ENCODE measurements at places on chromosomes 5 and 9.

- no peak for DNase-seq
These were observed 615.1 kb upstream of the NUDT12 start for GRCh38 chr5:104177651-104178050.

GRCh38 chr9:134526584-134527477 lies 114.8 kb upstream of the COL5A1 start:
- no peak for DNase-seq

DNA sequence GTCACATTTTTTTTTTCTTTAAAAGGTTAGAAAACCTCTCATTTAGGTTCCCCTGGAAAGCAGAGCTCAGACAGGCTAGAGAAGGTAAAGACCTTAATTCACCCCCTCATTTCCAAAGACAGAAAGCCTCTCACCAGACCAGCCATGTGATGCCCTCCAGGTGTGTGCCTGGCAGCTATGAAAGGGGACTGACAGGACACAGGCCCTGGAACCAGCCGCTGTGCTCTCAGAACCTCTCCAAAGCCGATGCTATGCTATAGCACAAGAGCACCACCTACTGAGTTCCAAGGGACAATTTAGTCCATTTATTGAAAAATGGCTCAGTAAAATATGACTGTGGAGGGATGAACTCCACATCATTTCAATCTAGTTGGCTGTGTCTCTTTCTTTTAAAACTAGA lies 48.8 kb downstream of the FANCC start:
- DNase-seq: no peak

GRCh38 chr9:129442803-129443511 lies 177.9 kb downstream of the C9orf50 start:
- DNase-seq: no peak

DNA sequence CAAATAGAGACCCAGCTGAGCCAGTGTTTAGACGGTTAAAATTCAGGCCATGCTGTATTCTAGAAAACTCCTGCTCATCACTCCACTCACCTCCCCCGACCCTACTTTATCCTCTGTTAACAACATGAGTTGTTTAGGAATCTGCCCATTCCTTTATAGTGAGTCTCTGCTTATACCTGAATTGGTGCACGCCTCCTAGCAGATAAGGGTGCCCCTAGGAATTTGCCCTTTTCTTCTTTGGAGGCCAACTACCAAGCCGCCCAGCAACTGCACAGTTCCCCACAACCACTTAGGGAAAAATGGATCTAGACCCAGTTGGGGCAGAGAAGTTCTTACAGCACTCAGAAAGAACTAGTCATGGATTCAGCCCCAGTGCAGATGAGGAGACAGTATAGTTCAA lies 102.3 kb downstream of the MAMDC2 start:
- no peak for DNase-seq

- DNase-seq: no peak
These were observed 29.7 kb downstream of the SLC36A1 start for GRCh38 chr5:151477101-151477500.

GRCh38 chr5:10401498-10401897 lies 40.2 kb upstream of the ROPN1L start:
- DNase-seq: no peak

GRCh38 chr9:118473521-118473920 lies 769.3 kb downstream of the TLR4 start:
- no peak for DNase-seq

GRCh38 chr5:57184322-57184721 lies 10.5 kb downstream of the GPBP1 start:
- DNase-seq: no peak

DNA sequence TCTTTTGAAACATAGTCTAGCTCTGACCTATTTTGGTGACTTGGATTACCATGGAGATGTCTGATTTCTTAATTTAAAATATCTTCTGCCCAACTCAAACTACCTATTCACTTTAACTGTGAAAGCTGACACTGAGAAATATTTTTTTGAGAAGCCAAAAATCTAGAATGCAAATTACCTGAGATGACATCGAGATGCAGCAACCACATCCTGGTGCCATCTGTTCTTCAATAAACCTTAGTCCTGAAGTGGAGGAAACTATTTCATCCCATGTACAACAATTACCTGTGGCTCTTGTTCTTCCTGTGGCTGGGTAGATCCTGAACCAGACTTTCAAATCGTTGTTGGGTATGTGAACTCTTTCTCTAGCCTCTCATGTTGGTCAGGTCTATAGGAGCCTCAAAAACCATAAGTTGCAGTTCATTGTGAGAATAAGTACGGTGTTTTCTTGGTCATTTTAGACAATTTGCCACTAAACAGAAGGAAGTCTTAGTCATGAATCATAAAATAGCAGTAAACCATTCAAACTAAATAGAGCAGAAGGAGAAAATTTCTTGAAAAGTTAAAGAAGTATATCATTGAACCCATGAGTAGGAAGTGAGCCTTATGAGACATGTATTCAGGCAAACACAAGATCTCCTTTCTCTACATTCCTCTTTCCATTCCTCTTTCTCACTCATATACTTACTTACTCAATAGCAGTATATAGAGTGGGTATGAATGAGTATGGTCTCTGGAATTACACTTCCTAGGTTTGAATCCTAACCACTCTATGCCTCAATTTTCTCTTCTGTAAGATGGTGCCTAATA lies 176.0 kb downstream of the HMHB1 start:
- no peak for DNase-seq

DNA sequence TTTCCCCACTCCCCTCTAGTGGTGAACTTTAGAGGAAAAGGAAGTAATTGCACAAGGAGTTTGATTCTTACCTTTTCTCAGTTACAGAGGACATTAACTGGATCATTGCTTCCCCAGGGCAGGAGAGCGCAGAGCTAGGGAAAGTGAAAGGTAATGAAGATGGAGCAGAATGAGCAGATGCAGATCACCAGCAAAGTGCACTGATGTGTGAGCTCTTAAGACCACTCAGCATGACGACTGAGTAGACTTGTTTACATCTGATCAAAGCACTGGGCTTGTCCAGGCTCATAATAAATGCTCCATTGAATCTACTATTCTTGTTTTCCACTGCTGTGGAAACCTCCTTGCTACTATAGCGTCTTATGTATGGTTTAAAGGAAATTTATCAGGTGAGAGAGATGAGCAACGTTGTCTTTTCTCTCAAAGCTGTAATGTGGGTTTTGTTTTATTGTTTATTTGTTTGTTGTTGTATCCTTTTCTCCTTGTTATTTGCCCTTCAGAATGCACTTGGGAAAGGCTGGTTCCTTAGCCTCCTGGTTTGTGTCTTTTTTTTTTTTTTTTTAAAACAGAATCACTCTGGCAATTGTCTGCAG lies 25.3 kb downstream of the SLC22A5 start:
- DNase-seq: no peak

DNA sequence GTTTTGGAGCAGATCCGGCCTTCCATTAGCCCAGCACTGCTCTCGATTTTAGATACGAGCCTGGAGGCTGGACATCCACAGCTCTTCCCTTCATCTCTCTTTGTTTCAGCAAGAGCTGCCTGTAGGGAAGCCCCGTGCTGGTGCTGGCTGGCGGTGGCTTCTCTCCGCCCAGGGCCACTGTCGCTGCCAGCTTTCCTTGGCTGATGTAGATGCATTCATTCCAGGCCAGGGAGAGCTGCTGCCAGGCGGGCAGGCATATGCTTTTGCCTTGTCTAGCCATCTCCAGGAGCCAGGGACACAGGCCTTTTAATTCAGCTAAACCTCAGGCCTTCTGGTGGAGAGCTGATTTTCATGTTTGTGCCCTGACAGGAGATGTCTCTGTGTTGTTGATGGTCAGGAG lies 409.3 kb upstream of the CLINT1 start:
- DNase-seq: no peak

DNA sequence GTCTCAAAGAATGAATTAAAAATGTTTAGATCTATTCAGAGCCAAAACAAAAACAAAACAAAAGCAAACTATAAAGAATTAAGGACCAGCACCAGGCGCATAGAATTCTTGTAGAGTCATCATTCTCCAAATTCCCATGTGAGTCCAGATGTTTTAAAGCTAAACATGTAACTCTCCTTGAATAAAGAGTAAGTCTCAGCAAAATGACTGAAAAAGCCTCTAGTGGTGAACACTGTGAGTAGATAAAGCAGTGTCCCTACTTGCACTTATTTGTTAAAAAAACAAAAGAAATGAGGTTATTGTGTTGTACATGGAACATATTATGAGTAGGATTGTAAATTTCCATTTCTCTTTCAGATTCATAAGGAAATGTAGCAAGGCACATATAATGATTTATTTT lies 44.0 kb downstream of the NNT start:
- no peak for DNase-seq

GRCh38 chr5:51159164-51159563 lies 224.1 kb upstream of the ISL1 start:
- peak; percentile 27 for DNase-seq

- DNase-seq: no peak
These were observed 44.7 kb upstream of the FSTL4 start for GRCh38 chr5:133657036-133657435.

GRCh38 chr5:176620333-176620981 lies 9.9 kb downstream of the SNCB start:
- no peak for DNase-seq

DNA sequence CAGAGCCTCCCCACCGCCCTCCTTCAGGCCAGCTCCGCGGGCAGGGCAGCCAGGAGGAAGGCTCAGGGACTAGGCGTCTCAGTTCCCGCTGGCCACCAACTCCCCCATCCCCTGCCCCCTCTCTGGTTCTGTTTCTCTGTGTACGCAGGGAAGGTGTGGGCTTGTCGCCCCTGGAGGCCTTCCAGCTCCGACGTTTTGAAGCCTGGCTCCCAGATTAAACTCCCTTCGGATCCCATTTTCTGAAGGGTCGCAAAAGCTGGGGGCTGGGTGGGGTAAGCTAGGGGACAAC lies 346 bp downstream of the ATOX1 start:
- peak; percentile 54 for DNase-seq

- no peak for DNase-seq
These were observed 197.7 kb downstream of the PLK2 start for GRCh38 chr5:58262226-58262625.

DNA sequence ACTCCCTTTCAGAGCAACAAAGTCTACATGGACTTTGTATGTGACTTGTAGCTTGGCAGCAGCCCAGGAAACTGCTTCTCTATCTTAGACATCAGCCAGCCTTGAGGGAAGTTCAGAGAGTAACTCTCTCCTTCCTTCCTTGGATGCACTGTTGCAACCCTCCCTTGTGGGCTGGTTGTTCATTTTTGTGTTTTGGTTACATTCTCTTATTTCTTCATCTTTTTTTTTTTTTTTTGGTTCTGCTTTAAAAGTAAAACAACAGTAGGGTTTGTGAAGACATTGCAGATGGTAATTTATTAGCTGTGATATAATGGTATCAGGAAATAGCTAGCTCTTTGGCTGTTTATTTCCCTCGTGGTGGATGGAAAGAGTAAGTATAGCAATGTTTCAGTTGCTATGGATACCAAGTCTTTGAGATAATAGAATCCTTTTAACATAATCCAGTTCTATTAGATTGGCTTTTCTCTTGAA lies 97.9 kb upstream of the MAMDC2 start:
- peak; percentile 54 for DNase-seq

GRCh38 chr5:4802044-4802443 lies 338.1 kb upstream of the ADAMTS16 start:
- DNase-seq: no peak

DNA sequence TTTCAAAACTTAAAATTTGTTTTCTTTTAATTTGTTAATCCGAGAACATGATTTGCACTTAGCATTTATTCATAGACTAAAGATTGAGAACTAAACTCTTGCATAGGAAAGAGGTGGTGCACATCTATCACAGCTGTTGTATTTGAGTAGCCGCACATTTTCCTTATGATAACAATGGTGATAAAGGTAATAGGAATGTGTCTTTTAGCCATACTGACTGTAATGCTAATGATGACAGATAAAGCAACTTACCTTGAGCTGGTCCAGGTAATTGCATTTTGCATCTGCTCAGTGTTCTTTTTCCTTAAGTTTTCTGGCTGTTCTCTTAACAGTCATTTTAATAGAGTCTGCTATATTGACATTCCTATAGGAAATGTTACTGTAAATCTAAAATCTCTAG lies 19.0 kb downstream of the PHAX start:
- DNase-seq: no peak

- DNase-seq: no peak
These were observed 129.3 kb downstream of the MRPL36 start for GRCh38 chr5:1670351-1670750.

DNA sequence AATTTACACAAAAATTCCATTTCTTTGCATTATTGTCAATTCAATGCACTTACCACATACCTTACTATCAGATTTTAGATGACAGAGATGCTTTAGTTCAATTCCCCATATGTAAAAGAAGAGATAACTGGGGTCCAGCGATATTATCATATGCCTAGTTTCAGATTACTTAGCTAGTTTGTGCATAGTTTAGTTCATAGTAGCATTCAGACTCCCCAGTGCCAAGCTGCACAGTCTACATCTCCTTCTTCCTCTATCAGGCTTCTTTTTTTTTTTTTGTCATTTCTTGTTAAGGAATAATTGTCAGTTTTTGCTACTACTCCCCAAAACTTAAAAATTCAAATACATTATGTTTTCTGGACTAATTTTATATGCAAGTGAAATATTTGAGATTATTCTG lies 175.0 kb downstream of the SSBP2 start:
- no peak for DNase-seq

GRCh38 chr9:76730801-76731200 lies 33.4 kb upstream of the PCA3 start:
- DNase-seq: no peak

GRCh38 chr5:159781626-159782157 lies 134.6 kb upstream of the ADRA1B start:
- DNase-seq: no peak

- no peak for DNase-seq
These were observed 310.0 kb downstream of the GLIS3 start for GRCh38 chr9:3989915-3990314.

DNA sequence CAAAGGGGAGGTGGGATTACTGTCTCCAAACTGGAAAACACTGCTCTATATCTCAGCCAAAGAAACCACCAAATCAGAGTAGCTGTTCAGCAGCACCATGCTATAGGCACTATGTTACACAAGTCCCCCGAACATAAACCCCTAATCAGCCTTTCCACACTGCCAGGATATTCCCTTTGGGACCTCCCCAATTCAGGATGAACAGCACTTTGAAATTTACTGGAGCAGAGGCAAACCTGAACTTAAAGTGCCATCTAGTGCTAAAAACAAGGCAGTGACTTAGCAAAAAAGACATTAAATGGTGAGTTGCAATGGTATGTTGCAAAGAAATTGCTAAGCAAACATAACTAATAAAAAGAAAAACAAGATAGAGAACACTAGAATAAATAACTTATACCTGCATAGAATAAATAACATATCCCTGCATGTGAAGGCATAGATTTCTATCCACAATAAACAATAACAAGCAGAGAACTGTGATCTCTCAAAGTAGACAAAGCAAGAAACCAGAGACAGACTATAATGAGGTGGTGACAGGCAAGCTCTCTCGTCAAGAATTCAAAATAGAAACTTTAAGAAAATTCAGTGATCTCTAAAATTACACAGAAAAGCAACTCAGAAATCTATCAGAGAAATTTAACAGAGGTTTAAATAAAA lies 584.4 kb upstream of the ACO1 start:
- DNase-seq: no peak

GRCh38 chr5:141822144-141822543 lies 56.1 kb downstream of the PCDH1 start:
- DNase-seq: no peak

Data from lower lobe of right lung (tissue), 2 donors.